Hematopoietic multipotent progenitor cell treated with erythropoietin and hydrocortisone succinate and interleukin-3 and kit ligand, for 17 days (in vitro differentiated cells): ENCODE measurements at places on chromosomes 13 and 19.

GRCh38 chr19:54600212-54600611 lies 6.8 kb downstream of the LILRA1 start:
- DNase-seq: no peak

GRCh38 chr13:99224021-99224420 lies 23.4 kb downstream of the UBAC2 start:
- DNase-seq: no peak

DNA sequence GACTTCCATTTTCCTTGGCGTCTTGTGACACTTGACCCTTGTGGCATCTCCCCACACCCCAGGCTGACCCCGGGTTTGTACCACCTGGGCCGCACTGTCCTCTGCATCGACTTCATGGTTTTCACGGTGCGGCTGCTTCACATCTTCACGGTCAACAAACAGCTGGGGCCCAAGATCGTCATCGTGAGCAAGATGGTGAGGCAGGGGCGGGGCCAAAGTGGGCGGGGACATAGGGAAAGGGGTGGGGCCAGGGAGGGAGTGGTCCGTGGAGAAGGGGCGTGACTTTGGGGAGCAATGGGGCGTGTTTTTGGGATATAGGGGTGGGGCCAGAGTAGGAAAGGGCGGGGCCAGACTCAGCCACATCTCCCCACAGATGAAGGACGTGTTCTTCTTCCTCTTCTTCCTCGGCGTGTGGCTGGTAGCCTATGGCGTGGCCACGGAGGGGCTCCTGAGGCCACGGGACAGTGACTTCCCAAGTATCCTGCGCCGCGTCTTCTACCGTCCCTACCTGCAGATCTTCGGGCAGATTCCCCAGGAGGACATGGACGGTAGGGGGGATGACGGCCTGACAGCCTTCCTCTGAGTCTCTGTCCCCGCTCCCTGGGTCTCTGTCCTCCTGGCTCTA lies 42.8 kb downstream of the TRPM4 start:
- no peak for DNase-seq

DNA sequence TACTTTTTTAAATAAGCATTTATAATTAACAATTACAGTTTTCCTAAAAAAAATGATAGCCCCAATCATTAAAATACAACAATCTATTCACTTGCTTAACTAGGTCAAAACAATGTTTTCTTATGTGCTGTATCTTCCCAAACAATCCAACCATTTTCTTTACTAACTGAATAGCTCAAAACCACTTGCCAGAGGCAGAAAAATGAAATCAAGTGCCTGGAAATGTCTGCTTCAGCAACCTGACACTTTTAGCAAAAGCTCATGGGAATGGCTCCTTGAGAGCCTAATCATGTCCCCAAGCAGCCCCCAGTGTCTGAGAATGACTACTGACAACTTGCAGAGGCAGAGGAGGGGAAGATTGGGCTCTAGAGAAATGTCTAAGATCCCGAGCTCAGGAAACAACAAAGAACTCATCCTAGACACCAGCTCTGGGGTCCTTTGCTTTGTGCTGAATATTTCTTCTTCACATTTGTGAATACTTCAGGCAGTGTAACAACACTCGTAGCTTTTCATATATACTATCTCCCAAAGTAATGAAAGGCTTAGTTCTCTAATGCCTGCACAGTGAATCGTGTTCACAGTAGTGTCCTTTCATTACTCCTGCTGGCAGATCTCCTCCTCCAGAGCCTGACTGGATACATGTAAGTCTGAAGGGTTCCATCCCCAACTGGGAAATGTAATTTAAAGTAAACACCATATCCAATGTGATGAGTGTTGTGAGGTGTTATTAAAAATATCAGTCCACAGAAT lies 280.0 kb downstream of the LHFPL6 start:
- DNase-seq: no peak

- no peak for DNase-seq
Measured at GRCh38 chr13:67791047-67791446, 560.9 kb upstream of the PCDH9 start.

DNA sequence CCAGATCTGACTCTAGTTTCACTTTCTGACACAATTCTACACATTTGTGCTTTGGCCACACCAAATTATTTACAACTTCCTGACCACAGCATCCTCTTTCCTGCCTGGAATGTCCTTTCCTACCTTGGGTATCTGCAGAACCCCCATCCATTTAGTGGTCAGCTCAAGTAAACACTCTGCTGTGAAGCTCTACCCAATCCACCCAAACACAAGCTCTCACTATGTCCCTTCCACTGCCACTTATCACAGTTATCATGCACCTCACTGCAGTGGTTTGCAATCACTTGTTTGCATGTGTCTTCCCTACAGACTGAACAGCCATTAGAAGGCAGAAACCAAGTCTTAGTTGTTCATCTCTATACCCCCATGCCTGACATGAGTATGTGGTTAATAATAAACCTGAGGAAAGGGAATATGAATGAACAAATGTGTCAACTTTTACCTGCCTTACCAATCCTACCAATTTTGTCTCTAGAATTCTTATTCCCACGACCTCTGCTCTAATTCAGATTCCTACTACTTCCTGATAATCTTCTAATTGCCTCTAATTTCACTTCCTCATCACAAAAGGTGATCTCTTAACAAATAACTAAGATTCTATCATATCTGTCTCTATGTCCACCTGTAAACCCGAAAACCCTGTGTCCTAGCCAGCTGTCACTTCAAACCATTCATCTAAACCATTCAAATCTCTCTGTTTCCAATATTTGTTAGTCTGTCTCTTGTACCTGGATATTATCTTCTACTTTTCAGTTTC lies 25.1 kb downstream of the LNX2 start:
- DNase-seq: peak; percentile 74

- no peak for DNase-seq
Measured at GRCh38 chr19:6886277-6886897, 992 bp upstream of the ADGRE1 start.

- DNase-seq: no peak
Measured at GRCh38 chr13:25778365-25778764, 273.5 kb downstream of the SHISA2 start.

- no peak for DNase-seq
Measured at GRCh38 chr19:16899566-16900075, 10.8 kb downstream of the F2RL3 start.

DNA sequence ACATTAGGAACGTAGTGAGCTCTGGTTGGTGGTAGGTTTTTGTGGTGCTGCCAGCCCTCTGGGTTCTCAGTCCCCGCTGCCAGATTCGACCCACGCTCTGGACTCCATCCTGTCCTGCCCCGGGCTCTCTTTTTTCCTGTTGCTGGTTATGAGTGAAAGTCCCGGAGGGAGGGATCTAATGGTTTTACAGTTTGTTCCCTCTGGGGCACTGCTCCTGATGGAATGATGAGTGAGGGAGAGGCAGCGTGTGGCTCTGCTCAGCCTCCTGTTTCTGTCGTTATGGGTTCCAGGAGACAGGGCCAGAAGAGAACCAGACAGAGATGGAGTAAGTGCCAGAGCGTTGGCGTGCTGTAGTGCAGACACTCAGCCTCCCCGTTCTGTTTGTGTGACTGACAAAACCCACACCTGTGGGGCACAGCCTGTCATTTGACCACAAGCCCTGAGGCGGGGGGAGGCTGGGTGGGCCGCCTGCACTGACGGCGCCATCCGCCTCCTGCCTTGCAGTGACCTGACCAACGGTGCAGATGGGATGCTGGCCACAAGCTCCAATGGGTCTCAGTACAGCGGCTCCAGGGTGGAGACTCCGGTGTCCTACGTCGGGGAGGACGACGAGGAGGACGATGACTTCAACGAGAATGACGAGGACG lies 18.3 kb downstream of the ATP4B start:
- no peak for DNase-seq

DNA sequence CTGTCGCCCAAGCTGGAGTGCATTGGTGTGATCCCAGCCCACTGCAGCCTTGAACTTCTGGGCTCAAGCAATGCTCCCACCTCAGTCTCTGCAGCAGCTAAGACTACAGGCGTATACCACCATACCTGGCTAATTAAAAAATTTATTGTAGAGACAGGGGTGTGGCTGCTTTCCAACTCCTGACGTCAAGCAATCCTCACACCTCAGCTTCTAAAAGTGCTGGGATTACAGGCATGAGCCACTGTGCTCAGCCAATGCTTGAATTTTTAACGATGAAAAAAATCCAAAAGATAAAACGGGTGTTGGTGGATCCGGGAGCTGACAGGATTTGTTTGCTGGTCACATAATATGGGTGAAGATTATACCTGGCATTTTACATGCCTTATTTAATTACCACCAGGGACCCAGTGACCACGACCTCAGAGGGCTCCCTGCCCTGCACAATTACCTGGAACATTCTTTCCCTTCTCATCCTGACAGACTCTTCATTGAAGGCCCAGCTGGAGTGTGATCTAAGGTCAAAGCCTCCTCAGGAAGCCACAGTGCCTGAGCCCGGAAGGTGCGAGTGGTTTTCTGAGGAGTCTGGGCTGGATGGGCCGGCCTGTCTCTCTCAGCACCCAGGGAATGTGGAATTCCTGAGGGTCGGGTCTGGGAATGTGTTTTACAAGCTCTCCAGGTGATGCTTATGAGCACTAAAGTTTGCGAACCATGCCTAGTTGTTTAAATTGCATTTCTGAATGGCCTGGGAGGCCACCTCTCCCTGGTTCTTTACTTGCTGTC lies 193.3 kb downstream of the USP12 start:
- DNase-seq: no peak

DNA sequence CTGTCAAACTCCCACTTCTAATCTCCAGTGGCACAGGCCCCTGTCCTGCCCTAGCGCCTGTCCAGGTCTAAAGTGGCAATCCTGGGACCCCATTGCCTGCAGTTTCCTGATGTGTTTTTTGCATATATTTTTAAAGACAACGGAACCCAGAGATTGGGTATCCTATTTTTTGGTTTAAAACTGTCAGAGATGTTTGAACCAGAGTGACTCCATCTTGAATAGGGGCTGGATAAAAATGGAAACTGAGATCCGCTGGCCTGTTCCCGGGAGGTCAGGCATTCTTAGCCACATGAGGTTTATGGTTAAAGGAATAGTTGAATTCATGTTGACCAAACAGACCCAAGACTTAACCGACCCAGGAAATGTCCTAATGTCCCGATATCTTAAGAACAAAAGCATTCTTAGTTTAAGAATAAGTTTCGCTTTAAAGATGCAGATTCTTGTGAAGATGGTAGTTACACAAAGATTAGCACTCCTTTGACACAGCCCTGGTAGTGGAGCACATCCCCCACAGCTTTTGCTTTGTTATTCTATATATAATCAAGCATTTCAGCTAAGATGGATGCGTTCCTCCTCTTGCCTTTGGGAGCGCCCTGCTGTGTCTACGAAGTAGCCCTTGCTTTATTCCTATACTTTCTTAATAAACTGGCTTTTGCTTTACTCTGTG lies 332.1 kb downstream of the UQCRFS1 start:
- DNase-seq: no peak

- no peak for DNase-seq
Measured at GRCh38 chr13:28597641-28598040, 61.3 kb upstream of the POMP start.

DNA sequence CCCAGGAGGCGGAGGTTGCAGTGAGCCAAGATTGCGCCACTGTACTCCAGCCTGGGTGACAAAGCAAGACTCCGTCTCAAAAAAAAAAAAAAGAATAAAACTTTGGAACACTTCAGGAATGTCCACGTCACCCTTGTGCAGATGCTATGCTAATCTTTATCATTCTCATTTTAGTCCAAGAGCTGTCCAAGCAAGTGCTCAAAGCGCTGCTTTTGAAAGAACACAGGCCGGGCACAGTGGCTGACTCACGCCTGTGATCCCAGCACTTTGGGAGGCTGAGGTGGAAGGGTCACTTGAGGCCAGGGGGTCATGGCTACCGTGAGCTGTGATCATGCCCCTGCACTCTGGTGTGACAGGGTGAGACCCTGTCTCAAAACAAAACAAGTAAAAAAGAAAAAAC lies 11.1 kb upstream of the UQCR11 start:
- DNase-seq: no peak

- DNase-seq: no peak
Measured at GRCh38 chr13:20911037-20911436, 8.5 kb upstream of the XPO4 start.

GRCh38 chr19:48123907-48124651 lies 13.5 kb upstream of the PLA2G4C start:
- DNase-seq: no peak
